Caudate nucleus (tissue), 63 donors: ENCODE measurements at places on chromosomes 7 and 10.

DNA sequence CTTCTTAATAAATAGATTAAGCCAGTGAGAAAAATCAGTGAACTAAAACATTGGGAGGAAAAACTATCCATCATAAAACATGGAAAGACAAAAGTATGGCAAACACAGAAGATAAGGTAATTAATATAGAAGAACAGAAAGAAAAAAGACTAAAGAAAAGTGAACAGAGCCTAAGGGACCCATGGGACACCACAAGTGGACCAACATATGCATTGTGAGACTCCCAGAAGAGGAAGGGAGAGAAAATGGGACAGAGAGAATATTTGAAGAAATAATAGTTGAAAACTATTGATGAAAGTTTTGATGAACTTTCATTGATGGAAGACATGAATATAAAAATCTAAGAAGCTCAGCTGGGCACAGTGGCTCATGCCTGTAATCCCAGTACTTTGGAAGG lies 71.3 kb downstream of the ZNF783 start:
- no peak for DNase-seq

DNA sequence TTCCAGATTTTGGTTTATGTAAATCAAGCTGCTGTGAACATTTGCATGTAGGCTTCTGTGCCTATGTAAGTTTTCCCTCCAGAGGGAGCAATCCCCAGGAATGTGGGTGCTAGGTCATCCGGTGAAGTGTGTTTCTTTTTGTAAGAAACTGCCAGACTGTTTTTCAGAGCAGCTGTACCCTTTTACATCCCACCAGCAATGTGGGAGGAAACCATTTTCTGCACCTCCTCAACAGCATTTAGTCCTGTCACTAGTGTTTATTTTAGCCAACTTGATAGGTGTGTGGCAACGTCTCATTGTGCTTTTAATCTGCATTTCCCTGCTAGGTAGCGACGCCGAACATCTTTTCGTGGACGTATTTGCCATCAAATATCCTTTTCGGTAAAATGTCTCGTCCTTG lies 395.7 kb upstream of the FOXK1 start:
- no peak for DNase-seq

DNA sequence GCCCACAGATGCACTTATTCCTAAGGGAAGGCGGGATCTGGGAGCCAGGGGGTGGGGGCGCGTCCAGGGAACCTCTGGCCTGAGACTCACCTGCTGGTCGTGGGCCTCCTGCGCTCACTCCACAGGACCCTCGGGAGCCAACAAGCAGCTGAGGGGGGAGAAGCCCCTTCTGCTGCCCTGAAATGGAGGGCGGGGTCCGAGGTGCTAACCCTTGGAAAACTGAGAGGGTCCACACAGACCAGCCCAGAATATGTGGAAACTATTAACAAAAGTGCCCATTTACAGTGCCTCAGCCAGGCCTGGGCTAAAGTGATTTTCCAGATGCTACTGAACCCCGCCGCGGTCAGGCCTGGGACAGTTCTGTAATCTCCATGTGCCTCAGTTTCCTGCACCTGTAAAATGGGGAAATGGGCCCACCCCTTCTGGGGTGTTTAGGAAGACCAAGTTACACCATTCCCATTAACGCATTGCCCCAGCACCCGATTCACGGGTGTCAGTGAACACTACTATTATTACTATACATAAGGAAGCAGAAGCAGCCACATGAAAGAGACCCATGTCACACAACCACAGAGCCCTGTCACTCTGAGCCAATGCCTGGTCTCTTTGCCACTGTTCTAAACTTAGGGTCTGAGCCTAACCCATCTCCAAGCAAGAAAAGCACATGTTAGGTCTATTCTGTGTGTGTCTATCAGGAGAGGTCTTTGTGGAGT lies 630 bp upstream of the VSTM4 start:
- no peak for DNase-seq

DNA sequence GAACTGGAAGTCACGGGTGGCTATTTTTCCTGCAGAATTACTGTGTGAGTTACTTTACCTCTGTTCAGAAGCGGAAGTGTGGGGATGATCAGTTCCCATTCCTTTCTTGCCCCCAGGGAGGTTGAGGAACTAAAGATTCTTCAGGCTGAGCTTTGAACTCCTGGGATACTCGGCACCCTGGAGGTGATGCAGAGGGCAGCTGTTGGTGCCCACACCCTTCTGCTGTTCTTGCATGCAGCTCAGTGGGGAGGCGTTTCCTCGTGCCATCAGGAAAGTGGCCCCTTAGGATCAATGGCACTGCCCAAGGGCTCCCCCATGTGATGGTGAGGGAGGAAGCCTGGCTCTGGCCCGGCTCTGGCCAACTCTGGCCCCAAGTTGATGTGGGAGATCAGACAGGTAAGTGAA lies 44.7 kb upstream of the MXI1 start:
- DNase-seq, result no peak

GRCh38 chr7:141160246-141160860 lies 86.5 kb downstream of the TMEM178B start:
- DNase-seq, result no peak

GRCh38 chr7:30984359-30985107 lies 20.8 kb downstream of the GHRHR start:
- DNase-seq, result no peak

DNA sequence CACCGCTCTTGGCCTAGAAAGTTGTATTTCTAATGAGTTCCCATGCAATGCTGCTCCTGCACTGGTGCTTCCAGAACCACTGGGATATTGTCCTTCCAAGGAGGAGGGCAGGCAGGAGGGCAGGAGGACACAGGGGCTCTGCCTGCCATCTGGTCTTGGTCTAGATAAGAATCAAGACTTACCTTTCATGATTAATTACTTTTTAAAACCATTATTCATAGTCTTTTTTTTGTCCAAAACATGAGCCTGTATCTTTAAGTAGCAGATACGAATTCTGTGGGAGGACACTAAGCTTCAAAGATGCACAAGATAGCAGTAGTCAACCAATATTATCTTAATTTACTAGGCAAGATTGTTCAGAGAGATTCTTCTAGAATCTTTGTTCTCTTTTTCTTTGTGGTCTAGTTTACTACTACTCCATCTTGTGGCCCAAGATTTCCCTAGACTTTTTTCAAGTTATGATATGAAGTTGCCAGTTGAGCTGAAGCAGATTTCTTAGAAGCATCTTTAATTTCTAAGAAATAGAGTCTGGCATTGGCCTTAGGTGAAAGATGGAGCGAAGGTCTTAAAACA lies 57.6 kb downstream of the RBM33 start:
- DNase-seq, result no peak

GRCh38 chr10:114492351-114493037 lies 88.2 kb upstream of the AFAP1L2 start:
- no peak for DNase-seq

DNA sequence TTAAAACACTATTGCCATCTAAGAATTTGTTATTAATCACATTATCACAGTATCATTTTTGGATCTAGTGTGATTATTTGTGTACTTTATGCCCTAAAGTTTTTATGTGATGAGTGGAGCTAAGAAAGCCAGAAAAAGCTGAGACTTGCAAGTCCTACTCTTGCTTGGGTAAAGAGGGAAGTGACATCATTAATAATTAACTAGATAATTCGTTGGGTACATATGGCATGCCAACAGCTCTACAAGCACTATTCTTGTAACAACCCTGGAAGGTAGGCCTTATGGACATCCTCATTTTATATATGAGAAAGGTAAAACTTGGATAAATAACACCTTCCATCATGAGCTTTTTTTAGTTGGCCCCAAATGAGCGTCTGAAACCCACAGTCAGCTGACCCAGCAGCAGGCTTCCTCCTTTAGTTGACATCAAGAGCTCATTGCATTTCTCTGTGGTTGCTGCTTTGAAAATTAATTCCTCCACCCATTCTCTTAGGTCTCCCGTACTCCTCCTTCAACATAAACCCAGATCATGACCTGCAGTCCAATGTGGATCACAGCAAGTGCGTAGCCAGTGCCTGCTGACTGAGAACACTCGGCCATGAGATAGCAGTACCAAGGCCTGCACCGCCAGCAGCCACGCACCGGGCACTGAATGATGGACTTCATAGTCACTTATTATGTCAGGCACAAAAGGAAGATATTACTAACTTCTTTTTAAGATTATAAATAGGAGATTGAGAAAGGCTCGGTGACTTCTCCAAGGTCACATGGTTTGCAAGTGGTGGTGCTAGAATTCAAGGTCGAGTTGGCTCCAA lies 292.0 kb upstream of the AOAH start:
- no peak for DNase-seq

GRCh38 chr7:141072548-141073172 lies 1.2 kb upstream of the TMEM178B start:
- peak; percentile 68 for DNase-seq

GRCh38 chr7:27487509-27487908 lies 175.2 kb downstream of the HIBADH start:
- no peak for DNase-seq

- DNase-seq, result no peak
Observed at GRCh38 chr10:10353326-10353868, 664.3 kb upstream of the CELF2 start.

GRCh38 chr10:60944910-60945297 lies 919 bp upstream of the RHOBTB1 start:
- DNase-seq, result no peak

GRCh38 chr10:91617072-91617609 lies 15.7 kb downstream of the PPP1R3C start:
- DNase-seq, result no peak

GRCh38 chr7:150800581-150801241 lies at the start of gene TMEM176A:
TSS of gene TMEM176A (plus strand) at chr7:150800769. CDS start at chr7:150801551, 782 bp downstream.
- DNase-seq, result no peak

- DNase-seq, result no peak
Observed at GRCh38 chr7:64883113-64883905, 19.8 kb upstream of the ZNF273 start.

GRCh38 chr7:109121599-109122300 lies 552.1 kb downstream of the DNAJB9 start:
- DNase-seq, result no peak

GRCh38 chr7:86130268-86130667 lies 513.4 kb upstream of the GRM3 start:
- no peak for DNase-seq

GRCh38 chr7:90768301-90768700 lies 172.2 kb downstream of the CDK14 start:
- DNase-seq, result no peak

DNA sequence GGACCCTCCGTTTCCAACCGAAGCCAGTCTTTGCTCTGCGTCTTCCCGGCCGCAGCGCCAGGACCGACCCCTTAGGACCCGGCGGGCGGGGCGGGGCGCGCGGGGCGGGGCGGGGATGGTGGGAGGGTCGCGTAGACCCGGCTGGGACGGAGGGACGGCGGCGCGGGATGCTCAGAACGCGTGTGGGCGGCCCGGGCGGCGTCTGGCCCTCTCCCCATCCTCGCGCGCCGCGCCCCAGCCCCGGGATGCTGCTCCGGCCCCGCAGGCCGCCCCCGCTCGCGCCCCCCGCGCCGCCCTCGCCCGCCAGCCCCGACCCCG lies at the start of gene UTF1:
UTF1 (plus strand) TSS at position 174 of the 318 bp plus-strand sequence; CDS start at position 246, 72 bp downstream.
- no peak for DNase-seq

GRCh38 chr10:82934429-82934828 lies 1059.4 kb downstream of the NRG3 start:
- DNase-seq, result no peak

DNA sequence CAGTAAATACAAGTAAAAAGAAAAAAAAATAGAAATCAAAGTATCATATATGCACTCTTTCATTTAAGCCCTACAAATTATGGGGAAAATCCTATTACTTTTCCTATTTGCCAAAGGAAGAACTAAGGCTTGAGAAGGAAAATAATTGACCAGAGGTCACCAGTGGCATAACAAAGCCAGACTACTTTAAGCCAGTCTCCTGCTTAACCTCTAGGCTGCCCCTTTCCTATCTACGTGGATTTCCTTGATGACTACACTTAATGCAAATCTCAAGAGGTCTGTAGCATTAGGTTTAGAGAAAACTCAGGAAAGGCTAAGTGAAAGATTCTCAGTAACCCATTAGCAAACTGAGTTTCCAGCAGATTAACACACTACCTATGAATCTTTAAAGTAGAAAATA lies 49.8 kb downstream of the TPK1 start:
- no peak for DNase-seq

GRCh38 chr10:122143238-122143841 lies 127.8 kb upstream of the BTBD16 start:
- no peak for DNase-seq

DNA sequence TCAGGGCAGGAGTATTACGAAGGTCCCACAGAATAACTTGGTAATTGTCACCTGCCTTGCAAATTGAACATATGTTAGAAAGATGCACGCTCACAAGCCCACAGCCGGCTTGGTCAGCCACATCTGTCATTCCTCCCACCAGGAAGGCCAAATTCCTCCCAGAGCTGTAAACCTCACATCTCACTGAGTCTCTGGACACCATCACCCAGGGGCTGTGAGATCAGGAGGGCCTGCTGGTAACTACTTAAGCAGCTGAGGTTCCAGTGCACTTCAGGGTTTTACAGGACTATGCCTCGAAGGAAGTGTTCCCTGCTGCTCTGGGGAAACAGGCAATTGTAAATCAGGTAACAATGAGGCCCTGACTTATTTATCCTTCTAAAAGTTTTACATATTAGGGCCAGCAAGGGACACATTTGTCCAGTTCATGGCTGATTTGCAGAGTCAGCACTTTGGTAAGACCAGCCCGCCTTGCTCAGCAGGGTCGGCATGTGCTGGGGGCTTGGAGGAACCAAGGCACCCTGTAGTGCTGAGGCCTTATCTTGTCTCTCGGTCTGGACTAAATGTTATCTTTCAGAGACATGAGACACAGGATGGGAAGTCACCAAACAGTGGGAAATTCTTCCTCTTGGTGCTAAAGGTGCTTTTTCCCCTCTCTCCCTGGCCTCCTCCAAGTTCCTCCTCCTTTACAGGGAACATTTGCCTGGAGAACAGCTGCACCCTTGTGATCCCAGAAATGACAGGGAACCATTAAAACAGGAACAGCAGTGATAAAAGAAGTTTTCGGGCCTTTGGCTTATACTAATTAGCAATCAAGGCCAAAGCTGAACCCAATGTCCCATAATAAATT lies 34.3 kb downstream of the PYROXD2 start:
- DNase-seq, result no peak

- no peak for DNase-seq
Observed at GRCh38 chr10:29098423-29098822, 190.4 kb upstream of the LYZL1 start.

DNA sequence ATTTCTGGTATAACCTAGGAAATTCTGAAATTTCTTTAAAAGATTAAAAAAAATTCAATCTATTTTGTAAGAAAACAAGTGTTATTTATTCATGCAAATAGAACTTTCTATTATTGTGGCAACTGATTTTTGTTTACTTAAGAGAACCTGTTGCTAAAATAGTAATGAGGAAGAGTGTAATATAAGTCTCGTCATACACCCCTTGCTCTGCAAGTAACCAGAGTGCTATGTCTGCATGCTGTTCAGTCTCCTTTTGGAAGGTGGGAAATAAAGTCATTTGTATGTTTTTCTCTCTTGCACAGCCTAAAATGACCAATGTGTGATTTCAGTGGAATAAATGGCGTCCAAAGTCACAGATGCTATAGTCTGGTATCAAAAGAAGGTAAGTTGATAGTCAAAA lies 41.3 kb downstream of the PHTF2 start:
- no peak for DNase-seq

- DNase-seq, result no peak
Observed at GRCh38 chr10:84329986-84330651, 1.7 kb downstream of the CCSER2 start.
